Activated CD4-positive, CD25-positive, alpha-beta regulatory T cell treated with anti-CD3 and anti-CD28 coated beads, Interleukin-2, amount 50 U/mL, for 16 hours (primary cell): ENCODE measurements at places on chromosomes 2 and 18.
A peak's percentile ranks its signal among the peaks of the same experiment; 100 is the strongest.

DNA sequence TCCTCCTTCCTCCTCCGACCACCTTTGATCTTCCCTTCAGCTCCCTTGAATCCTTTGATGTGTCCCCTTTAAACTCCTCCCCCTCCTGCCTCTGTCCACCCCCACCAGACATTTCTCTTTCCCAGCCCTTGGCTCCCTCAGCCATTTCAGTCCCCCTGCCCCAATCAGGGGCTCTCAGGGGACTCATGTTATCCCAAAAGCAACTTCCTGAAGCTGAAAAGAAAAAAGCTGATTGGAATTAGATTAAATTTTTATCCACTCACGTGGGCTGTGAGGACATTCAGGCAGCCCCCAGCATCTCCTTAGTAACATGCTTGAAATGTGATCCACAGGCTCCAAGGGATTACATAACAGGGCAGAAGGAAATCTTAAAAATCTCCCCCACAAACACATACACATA is 81.3 kb downstream of the NEURL3 start:
- no peak for DNase-seq

DNA sequence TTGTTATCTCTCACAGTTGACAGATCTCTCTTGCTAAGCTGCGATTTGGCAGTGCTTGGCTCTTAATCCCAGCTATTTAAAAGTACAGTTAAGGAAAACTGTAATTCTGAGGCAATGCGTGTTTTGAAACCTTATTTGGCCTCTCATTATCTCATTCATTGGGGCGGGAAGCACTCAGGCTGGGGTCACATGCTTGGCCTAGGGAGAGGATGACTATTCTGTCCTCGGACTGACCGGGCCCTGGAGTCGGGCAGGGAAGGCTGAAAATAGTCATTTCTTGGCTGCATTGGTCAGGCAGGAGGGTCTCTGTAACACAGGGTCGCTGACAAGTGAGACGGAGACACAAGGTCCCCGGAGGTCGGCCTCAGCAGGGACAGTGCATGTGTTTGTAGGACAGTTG is 20.2 kb upstream of the EMILIN2 start:
- no peak for DNase-seq

DNA sequence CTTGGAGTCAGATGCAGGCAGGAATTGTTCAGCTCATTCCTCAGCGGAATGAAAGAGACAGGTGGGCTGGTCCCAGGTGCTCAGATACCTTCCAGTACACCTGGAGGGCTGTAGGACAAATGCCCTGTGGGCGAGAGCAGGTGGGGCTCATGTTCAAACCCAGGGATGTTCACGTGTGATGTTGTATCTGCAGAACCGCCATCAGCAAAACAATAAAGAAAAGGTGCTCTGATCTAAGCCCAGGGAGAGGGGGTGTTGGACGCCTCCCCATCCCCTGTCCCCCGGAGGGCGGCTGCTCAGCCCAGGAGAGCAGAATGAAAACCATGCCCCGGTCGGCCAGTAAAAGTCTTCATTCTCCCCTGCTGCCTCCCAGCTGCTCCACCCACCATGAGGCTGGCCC is 197.4 kb downstream of the HAUS1 start:
- DNase-seq: no peak

GRCh38 chr2:231527091-231527395 is 3.2 kb downstream of the NMUR1 start:
- DNase-seq: no peak

DNA sequence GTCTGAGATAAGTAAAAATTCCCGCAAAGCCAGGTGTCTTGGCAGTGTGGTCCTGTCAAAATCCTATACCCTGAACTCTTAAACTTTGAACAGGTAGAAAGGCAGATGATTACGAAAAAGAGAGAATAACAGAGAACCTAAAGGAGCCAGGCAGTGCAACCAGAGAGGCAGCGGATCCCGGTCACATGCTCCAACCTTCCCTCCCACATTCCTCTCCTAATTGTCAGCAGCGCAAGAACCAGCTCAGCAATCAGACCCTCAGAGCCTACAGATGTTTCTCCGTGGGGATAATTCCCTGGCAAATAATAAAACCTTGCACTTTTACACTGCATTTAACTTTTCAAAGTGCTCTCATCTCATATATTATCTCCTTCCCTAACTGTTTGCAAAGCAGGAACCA is 124.8 kb downstream of the EPHA4 start:
- no peak for DNase-seq

DNA sequence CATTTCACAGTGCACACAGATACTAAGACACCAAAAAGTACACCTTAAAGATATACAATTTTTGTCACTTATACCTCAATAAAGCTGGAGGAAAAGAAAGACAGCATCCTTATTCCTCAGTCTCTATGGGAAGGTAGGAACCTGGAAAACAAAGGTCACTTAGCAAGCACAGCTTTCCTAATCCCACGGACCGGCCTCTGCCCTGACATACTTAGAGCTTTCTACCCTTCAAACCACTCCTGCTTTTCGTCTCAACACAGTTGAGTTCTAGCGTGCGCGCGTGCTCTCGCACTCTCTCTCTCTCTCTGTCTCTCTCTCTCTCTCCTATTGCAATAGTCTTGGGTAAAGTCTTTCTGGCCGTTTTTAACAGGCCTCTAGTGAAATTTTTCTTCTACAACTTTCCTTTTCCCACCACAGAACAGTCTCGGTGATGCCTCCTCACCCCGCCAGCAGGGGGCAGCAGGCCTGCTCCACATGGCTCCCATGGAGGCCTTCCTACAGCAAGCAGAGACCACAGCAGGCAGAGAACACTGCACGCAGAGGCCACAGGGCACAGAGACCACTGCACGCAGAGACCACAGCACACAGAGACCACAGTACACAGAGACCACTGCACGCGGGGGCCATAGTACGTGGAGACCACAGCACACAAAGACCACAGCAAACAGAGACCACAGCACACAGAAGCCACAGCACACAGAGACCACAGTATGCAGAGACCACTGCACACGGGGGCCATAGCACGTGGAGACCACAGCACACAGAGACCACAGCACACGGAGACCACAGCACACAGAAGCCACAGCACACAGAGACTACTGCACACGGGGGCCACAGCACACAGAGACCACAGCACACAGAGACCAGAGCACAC is 106.9 kb downstream of the FBXO15 start:
- peak; percentile 50 for DNase-seq

GRCh38 chr2:189022492-189022891 is 48.3 kb downstream of the COL3A1 start:
- no peak for DNase-seq

GRCh38 chr2:109290887-109291643 is 162.1 kb downstream of the SH3RF3 start:
- DNase-seq: no peak

DNA sequence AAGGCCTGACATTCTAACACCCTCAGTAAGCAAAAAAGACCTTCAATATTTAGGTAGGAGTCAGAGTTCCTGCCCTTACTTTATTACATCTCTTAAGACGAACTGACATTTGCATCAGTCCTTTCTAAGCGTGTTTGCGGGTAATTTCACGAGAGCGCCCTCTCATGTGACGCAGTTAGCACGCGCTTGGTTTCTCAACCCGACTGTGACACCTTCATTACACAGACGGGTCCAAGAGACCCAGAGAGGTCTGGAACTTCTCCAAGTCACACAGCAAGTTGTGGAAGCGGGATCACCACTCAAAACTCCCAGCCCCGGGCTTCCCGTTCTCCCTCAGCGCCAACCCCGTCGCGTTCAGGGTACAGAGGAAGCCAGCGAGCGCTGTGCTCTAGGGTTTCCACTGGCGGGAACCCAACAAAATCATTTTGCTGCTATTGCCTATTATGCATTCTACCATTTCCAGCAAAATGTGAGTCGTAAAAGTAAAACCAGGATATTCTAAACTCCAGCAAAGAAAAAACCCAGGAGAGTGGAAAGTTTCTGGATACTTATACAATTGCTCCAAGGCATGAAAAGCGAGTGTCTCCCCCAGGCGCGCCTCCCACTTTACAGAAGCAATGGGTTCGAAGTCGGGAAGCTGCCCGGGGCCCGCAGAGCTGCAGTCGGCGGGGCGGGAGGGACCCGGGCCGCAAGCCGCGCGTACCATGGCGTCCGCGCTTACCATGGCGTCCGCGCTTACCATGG is 601 bp downstream of the ENOSF1 start:
- DNase-seq: peak; percentile 47

DNA sequence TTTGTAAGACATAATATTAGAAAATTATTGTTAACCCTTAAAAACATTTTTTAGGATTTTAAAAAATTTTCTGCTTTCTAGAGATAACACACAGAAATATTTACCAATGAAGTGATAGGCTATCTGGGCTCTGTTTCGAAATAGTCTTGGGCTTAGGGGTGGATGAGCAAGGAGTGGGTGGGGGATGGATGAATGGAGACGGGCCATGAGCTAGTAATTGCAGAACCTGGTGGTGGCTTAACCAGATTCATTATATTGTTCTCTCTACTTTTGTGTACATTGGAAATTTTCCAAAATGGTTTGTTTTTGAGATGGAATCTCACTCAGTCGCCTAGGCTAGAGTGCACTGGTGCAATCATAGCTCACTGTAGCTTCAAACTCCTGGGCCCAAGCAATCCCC is 89.6 kb downstream of the TCF7L1 start:
- DNase-seq: no peak

- no peak for DNase-seq
Measured at GRCh38 chr2:221109552-221109951, 462.6 kb downstream of the EPHA4 start.

DNA sequence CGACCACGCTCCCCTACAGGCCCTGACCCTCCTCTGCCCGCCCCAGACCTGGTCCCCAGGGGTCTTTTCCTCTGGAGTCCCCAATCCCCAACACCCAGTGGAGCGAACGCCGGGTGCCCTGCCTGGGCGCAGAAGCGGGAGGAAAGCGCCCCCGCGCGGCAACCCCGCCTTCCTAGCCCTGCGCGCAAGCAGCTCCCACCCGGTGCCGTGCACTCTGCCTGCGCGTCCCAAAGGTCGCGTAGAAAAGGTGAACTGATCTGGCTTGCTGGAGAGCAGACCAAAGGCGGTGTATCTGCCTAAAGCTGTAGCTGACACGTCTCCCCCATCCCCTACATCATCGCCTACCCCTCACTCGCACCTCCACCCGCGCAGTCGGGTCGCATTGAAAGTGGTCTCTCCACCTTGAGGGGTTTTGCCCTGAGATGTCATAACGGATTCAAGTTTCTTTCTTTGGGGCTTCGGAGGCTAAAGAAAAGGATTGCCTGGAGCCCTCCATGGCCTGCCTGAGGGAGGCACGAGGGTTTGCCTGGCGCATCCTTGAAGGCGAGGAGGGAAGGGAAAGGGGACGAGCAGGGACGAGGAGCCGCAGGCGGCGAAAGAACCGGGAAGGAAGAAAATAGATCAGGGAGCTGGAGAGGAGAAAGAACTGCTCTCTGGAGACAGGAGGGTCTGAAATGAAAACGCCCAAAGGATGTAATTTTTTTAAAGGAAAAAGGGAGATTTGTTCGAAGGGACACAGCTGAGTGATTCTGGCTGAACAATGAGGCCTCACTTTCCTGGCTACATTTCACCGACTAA is 5.8 kb downstream of the GAD1 start:
- no peak for DNase-seq

GRCh38 chr18:36757081-36757480 is 71.7 kb downstream of the TPGS2 start:
- no peak for DNase-seq

GRCh38 chr2:133606616-133607015 is 38.4 kb upstream of the NCKAP5 start:
- no peak for DNase-seq

- no peak for DNase-seq
Measured at GRCh38 chr18:53503914-53504441, 720.5 kb downstream of the MBD2 start.

DNA sequence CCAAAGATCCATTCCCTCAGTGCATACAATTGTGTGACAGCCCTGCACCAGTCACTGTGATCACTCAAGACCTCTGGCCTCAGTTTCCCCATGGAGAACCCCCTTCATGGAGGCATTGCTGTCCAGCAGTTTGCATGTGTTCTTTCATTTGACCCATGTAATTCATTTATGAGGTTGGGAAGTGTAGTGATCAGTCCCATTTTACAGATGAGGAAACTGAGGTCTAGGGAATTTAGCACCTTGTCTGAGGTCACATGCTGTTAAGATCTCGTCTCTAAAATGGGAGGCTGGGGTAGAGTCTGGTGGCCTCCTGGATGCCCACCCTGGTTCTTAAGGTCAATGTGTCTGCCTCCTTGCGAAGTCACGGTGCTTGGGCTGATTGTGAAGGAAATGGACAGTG is 19.1 kb downstream of the LDLRAD4 start:
- DNase-seq: no peak
